ENCODE measurements at places on chromosomes 11 and 22.

DNA sequence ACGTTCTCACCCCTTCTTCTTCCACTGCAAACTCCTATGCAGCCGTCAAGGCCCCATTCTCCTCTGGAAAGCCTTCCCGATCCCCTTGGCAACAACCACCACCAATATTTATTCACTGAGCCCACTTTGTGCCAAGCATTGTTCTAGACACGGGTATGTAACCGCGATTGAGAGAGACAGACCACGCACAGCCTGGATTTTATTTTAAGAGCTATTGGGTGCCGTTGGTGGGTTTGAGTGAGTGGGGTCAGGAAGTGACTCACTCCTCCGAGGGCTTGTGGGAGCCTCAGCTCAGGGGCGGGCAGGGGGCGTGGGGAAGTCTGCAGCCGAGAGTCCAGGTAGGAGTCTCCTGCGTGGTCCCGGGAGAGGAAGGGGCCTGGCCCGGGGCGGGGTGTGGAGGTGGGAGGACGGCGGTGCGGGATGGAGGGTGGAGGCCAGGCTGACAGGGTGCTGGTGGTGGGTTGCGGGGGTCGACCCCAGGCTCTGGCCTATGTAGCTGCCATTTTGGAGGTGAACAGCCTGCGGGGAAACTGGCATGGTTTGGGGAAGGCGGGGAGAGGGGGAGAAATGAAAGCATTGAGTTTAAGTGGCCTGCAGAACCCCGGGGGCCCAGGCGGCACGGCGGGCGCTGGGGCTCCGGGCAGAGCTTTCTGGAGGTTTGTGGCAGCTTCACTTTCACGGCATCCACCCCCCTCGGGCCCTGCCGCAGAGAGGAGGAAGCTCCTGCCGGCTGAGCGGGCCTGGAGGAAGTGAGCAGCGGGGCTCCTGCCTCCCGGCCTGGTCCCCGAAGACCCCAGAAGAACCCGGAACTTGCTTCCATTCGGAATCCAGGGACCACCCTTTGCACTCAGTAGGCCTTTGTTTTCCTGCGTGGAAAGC is 547 bp downstream of the PARVG start:
- peak; percentile 60 for DNase-seq

DNA sequence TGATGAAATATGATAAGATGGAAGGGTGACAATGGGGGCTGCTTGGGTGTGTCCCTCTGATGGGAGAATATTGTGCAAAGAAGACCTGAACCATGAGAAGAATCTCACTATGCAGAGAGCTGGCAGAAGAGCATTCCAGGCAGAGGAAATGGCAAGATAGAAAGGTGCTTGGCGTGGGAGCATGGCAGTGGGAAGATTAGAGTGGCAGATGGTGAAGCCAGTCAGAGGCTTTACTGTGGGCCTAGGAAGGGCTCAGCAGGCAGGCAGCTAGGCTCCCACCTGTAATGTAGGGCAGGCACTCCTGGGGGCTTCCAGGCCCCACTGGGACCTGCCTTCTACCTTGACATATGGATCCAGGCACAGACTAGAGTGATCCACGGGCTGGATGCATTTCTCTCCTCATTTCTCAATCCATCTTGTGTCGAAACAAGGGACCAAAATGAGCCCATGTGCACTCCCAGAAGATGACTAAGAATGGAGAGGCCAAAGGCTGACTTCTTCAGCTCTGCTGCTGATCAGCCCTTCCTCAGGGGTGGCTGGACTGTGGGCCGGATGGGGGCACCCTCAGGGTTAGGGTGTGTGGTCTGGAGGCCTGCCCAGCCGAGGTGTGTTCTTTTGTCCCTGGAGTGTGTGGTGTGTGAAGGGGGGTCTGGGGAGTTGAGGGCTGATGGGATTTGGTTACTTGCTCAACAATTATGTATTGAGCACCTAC is 88.3 kb downstream of the TSPAN18 start:
- no peak for DNase-seq

GRCh38 chr11:22169833-22170232 is 23.1 kb upstream of the ANO5 start:
- DNase-seq, result no peak

- no peak for DNase-seq
These were observed 8.5 kb upstream of the MYO7A start for GRCh38 chr11:77119531-77119936.

GRCh38 chr11:36222831-36223635 is 66.2 kb downstream of the COMMD9 start:
- DNase-seq, result no peak

DNA sequence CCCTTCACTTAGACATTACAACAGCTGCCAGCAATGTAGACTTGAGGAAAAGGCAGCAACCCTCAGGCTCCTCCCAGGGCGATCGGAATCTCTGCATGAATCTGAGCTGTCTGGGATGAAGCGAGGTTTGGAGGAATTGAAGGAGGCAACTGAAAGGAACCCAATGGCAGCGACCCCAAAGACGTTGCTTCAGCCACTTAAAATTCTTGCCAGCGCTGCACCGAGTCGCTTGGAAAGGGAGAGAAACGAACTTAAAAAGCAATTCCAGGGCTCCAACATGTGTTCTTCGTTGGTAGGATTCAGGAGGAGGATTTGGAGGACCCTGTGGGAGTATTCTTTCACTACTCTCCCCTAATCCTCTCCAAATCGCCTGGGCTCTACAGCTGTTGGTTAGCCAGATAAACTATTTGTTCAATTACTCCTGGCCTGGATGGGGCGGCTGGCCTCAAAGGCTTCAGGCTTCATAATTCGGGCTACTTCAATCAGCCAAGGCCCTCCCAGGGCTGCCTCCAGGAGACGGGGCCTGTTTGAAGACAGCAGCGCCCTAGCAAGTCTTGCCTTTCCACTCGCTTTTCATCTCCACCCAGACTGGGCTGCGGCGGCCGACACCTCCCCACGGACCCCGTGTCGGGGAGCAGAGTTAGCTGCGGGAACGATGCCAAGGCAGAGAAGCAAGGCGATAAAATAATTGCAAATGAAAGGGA is 72.4 kb upstream of the TMEM45B start:
- DNase-seq, result no peak

- no peak for DNase-seq
These were observed 558.6 kb downstream of the NTM start for GRCh38 chr11:131928992-131929391.

DNA sequence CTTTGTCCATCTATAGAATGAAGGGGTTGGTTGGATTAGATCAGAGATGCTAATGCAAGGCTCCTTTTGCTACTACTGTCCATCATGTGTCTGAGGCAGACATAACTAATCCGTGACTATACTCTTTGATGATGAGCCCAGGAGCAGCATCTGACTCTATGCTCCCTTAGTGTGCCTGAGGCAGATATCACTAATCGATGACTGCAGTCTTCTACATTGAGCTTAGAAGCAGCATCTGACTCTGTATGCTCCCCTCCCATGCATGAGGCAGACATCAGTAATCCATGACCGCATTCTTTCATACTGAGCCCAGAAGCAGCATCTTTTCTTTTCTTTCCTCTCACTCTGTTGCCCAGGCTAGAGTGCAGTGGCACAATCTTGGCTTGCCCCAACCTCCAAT is 4.2 kb downstream of the TCN2 start:
- DNase-seq, result no peak

DNA sequence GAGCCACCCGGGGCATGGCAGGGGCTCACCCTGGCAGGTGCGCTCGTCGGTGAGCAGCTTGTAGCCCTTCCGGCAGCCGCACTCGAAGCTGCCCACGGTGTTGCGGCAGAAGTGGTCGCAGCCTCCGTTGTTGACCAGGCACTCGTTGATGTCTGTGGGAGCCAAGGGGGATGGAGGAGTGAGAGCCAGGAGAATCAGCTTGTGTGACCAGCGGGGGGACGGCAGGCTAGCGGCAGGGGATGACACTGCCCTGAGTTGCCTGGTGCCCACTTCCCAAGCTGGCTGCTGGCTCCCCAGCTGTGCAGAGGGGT is 44.7 kb upstream of the TTLL12 start:
- DNase-seq, result no peak

GRCh38 chr11:19952911-19953310 is 207.4 kb downstream of the DBX1 start:
- DNase-seq, result no peak

- DNase-seq, result no peak
These were observed 1336.9 kb downstream of the BRD1 start for GRCh38 chr22:48490500-48491411.

- no peak for DNase-seq
These were observed 68.9 kb upstream of the GNAZ start for GRCh38 chr22:23001463-23001862.

- DNase-seq, result no peak
These were observed 28.3 kb downstream of the SNU13 start for GRCh38 chr22:41660416-41660815.

GRCh38 chr22:50252082-50253045 is 1.3 kb upstream of the HDAC10 start:
- peak; percentile 63 for DNase-seq

GRCh38 chr11:35614939-35615569 is 3.2 kb upstream of the FJX1 start:
- DNase-seq, result no peak

DNA sequence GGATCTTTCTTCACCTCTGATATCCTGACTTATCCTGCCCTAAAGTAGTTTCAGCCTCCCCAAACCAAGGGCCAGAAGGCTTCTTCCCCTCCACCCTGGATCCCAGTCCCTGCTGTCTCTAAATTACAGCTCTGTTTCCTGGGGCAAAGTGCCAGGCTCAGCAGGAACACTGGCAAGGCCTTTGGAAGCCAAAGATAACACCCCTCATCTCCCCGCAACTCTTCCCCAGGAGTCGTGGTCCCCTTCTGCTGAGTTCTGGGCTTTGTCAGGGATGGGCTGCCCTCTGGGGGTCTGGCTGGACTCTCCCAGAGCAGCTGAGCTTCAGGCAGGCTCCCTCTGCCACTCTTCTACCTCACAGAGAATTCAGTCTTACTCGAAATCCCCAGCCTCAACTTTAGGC is 53.8 kb upstream of the AMPD3 start:
- DNase-seq, result no peak

DNA sequence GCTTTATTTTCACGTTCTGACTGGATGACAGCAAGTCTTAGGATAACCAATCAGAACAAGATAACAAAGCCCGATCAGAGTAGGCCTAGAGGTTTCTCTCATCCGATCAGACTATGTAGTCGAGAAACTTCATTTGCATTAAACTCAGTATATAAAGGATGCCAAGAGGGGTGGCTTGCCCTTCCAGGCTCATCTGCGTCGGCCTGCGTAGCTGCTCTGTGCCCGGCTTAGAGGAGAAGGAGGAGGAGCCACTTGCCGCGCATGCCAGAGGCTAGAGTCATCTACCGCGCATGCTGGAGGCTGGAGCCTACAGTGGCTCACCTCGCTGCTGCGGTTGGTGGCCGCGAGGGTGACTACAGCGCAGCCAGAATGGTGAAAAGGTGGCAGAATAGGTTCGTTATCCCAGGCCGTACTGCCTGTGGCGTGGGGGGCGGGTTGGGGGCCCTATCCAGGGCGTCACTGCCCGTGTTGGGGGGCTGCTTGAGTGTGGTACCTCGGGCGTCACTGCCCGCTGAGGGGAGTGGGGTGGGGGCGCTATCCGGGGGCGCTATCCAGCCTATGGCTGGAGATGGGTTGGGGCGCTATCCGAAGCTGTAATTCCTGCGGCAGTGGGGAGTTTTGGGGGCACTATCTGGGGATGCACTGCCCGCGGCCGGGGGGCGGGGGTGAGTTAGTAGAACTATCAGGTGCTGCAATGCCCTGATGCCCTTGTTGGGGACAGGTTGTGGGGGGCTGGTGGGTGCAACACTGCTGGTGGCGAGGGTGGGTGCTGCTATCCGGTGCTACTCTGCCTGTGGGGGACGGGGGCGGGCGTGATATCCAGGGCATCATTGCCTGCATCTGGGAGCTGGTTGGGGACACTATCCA is at the start of gene RFPL2:
RFPL2 (minus strand) TSS at position 218 of the 867 bp plus-strand sequence. CDS start 2,622 bp downstream, outside the sequence.
- DNase-seq, result no peak

GRCh38 chr11:84437071-84437980 is 1151.2 kb upstream of the CCDC90B start:
- no peak for DNase-seq

DNA sequence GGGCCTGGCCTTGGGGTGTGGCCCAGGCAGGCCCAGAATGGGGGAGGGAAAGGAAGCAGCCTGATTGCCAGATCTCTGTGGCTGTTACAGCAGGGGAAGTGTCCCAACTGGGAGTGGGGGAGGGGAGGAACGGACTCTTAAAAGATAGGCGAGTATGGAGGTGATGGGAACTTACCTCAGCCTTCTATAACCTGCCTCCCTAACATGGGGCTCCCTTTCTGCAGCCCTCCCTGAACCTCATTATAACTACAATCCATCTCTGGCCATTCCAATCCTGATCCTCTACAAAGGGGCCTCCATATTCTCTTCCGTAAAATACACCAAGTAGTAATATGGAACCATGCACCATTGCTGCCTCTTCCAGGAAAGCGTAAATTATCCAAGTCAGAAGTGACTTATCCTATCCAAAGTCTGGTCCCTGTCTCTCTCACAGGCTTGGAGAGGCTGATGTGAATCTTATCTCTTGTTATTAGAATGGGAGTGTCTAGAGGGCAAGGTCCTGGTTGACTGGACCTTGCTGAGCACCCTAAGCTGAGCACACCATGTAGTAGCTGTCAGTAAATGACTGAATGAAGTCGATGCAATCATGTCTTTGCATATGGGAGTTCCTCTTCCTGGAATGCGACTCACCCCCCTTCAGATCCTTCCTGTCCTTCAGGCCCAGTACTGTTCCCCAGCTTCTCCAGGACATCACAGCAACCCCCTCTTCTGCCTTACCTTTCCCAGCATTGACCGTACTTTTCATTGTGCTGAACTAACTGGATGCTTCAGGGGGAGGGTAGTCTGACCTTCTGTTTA is 5.9 kb downstream of the RHOG start:
- DNase-seq, result no peak

- DNase-seq, result no peak
These were observed 3.0 kb downstream of the MN1 start for GRCh38 chr22:27798511-27799014.

DNA sequence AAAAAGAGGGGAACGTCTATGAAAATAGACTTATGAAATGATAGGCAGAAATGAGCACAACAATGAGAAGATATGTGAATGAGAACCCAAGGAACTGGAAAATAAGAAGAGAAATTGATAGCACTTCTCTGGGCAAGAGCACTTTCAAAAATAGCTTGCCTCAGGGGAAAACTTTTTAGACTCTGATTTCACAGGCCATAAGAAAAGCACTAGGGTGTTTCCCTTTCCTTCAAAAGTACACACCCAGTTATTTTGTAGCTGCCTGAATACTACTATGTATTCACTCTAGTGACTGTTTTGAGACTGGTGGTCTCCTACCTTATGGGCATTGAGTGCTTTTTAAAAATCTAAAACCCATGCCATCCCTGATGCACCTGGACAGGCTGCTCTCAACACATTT is 172.3 kb upstream of the SOX6 start:
- no peak for DNase-seq

GRCh38 chr11:72642043-72642883 is 32.0 kb downstream of the PDE2A start:
- DNase-seq, result peak; percentile 6

- DNase-seq, result no peak
These were observed 5.4 kb upstream of the OR51A2 start for GRCh38 chr11:4960877-4961276.
